Placental epithelial cell (primary cell): ENCODE measurements at places on chromosomes 16 and 17. TPM values are rescaled to one million over a fixed set of nuclear protein-coding genes. Genes with fewer than 3 reads are reported as not detected.

The CA4 gene
- total RNA-seq, result not detected in 2 replicates

The CDH8 gene
- total RNA-seq, result not detected in 2 replicates

The SLC4A1 gene
- total RNA-seq, result not detected in 2 replicates

The C17orf78 gene
- total RNA-seq, result not detected in 2 replicates

The SPEM3 gene
- not detected in 2 replicates for total RNA-seq

The CCL15 gene
- total RNA-seq, result not detected in 2 replicates

The C17orf100 gene
- 0.43 and 2.0 TPM in 2 replicates for total RNA-seq

The MRC2 gene
- total RNA-seq, result 9.0 and 18.8 TPM in 2 replicates

The SMG1 gene
- 55.1 and 67.1 TPM in 2 replicates for total RNA-seq

The DNAH17 gene
- 0.22 TPM in 1 of 2 replicates, not detected in the other for total RNA-seq
